Amniotic stem cell (primary cell): ENCODE measurements at places on chromosomes 5 and 9.

GRCh38 chr9:137813651-137814415 is 63.7 kb upstream of the CACNA1B start:
- no peak for DNase-seq

DNA sequence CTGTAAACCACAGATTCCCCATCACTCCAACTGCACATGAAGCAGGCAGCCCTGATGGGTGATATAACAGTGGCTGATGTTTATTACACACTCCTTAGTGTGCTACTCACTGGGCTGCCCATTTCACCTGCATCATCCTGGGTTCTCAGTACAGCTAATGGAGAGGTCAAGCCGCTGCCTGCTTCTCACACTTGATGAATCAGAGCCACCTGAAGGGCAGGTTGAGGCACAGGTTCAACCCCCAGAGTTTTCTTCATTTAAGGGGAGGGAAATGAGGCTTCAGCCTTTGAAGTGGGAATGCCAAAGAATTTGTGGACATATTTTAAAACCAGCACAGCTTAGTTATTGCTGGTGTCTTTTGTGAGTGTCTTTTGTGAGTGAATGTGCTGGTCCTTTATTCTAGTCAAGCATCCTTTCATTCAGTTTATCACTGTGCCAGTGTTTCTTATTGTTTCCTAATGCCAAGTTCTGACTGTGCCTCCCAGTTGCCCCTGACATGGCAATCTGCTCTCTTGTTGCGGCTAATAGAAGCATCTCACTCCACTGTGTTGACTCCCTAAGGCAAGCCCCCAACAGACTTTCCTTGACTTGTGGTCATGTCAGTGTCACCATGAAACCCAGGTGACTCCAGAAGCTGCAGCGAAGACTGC is 109.2 kb downstream of the FBXL7 start:
- no peak for DNase-seq

GRCh38 chr5:22892441-22892840 is 39.3 kb upstream of the CDH12 start:
- DNase-seq: no peak

- no peak for DNase-seq
Observed at GRCh38 chr5:36777105-36777757, 99.3 kb upstream of the NIPBL start.

DNA sequence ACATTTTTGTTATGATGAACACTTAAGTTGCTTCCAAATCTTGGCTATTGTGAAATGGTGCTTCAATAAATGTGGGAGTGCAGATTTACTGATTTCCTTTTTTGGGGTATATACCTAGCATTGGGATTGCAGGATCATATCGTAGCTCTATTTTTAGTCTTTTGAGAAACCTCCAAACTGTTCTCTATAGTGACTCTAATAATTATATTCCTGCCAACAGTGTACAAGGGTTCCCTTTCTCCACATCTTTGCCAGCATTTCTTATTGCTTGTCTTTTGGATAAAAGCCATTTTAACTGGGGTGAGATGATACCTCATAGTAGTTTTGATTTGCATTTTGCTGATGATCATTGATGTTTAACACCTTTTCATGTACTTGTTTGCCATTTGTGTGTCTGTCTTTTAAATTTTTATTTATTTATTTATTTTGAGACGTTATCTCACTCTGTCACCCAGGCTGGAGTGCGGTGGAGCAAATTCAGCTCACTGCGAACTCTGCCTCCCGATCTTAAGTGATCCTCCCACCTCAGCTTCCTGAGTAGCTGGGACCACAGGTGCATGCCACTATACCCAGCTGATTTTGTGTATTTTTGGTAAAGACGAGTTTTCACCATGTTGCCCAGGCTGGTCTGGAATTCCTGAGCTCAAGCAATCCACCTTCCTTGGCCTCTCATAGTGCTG is 59.0 kb downstream of the UNC13B start:
- DNase-seq: no peak

GRCh38 chr9:76691517-76692313 is 72.5 kb upstream of the PCA3 start:
- no peak for DNase-seq

- no peak for DNase-seq
Observed at GRCh38 chr5:93594591-93595419, 11.8 kb downstream of the NR2F1 start.
